ENCODE measurements at places on chromosomes 3 and 15.

- DNase-seq, result no peak
Observed at GRCh38 chr3:12922306-12922705, 80.9 kb upstream of the RPL32 start.

DNA sequence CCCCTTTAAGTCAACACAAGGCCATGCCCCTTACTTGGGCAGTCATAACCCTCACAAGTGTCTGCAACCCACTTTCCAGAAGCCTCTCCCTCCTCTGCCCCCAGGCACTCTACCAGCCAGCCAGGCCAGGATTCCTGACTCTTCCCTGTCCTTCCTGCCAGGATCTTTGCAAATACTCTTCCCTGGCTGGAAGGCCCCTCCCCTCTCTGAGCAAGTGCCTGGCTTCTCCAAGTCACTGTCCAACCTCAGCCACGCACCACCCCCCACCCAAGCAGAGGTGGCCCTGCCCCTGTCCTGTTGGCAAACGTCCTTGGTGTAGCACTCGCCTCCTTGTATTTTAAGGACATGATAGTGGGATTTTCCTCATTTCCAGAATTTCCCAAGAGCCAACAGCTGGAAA is 54.7 kb upstream of the USP3 start:
- no peak for DNase-seq

- DNase-seq, result no peak
Observed at GRCh38 chr3:99666201-99666600, 27.8 kb downstream of the COL8A1 start.

GRCh38 chr3:188339410-188340295 is 185.7 kb downstream of the LPP start:
- DNase-seq, result no peak

GRCh38 chr15:25427861-25428260 is 11.0 kb downstream of the UBE3A start:
- no peak for DNase-seq

DNA sequence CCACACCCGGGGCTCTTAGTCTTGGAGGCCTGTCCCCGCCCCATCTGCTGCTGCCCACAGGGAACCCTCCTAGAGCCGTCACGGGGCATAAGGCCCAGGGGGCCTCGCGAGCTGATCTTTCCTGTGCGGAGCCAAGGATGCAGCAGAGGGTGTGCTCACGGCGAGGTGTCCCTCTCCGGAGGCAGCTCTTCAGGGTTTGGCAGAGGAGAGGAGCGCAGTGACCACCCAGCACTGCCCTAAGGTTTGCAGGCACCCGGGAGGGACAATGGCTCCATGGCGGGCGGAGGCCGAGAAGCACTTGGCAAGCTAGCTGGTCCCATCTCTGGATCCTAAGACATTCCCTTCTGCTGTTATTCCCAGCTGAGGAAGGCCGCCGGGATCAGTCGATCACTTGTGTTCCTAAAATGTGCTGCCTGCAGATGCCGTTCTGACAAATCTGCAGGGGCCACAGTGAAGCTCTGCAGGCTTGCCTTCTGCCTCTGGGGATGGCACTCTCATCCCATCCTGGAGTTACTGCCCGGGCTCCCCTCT is 47.4 kb upstream of the PCSK6 start:
- DNase-seq, result no peak

- no peak for DNase-seq
Observed at GRCh38 chr3:195762611-195763010, 41.8 kb downstream of the MUC20 start.

DNA sequence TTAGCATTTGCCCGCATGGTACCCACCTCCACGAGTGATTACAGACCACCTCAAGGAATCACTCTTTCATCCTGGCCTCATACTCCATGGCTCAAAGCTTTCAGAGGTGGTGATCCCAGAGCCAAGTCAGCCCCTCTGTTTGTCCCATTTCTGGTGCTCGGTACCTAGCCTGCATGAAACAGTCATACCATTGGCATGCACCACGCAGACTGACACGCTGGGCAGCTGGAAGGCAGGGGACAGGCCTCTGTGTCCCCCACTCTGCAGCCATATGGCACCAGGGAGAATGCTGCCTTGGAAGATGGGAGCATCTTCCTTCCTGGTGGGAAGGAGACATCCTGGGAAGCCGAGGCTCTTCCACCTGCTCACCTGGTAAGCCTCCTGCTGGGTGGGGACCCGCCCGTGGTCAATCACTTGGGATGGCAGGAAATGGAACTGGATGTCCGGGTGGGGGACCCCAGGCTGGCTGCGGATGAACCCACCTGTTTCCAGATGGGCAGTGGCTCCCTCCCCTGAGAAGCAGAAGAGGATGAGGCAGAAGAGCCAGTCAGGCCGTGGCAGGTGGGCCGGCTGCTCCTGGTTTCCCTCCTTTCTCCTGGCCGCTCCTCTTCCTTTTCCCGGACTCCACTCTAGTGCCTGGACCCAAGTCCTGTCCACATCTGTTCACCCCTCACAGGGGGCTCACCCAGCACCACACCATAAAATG is 26.9 kb downstream of the CHDH start:
- no peak for DNase-seq

- DNase-seq, result peak; percentile 70
Observed at GRCh38 chr3:9916734-9917680, at the start of gene IL17RC. IL17RC (plus strand) TSS chr3:9917098; CDS start chr3:9917316, 218 bp downstream.

DNA sequence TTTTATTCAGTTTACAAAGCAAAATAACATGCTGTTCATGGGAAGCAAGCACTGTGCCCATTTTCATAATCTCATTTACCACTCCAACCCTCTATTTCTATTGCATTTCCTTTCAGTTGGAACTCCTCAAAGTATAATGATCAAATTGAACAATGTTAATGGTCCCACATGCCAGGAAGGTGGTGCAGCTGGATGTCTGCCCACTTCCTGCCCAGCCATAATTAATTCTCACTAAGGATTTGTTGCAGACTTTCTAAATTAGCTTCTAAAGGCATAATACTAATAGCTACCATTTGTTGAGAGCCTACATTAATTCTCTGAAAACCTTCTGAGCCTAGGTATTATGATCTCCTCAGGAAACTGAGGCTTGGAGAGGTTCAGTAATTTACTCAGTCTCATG is 316.1 kb upstream of the TPM1 start:
- no peak for DNase-seq

DNA sequence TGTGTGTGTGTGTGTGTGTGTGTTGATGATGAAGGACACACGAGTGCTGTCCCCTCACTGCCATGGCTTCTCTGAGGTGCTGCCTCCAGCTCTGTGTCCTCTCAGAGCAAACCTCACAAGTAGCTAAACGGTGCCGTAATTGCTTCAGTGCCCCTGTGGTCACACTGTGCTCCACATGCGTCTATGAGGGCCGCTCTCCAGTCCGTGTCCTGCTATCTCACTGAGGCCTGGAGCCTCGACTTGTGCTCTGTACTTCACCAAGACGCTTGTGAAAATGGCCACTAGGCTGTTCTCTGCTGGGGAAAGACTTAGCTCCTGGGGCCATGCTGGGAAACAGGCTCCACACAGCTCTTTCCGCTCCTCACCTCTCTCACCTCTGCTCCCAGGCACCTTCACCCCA is 65.4 kb upstream of the CGNL1 start:
- DNase-seq, result no peak

DNA sequence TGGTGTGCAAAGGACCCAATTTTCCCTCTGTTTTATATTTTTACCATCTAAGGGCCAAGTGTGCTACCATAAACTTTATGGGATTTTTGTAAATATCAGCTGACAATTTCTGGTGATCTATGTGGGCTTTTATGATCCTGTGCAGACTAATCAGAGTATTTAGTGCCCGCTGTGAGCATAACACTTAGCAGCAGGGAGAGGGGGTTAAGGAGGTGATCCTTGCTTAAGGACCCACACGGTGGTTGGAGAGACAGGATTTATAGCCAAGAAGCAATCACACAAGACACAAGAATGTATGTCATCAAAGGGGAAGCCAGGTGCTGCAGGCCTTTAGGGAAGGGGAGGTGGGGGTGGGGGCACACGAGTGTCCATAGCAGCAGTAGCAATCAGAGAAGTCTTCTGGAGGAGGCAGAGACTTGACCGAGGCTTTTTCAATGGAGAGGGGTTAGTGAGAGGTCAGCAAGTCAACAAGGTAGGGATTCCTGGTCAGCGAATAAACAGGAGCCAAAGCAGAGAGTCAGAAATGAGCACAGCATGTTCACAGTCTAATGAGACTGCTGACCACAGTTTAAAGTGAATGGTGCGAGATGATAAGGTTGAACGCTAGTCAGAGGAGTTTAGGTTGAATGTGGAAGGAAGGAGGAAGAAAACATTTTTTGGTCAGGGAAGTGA is 4.5 kb upstream of the CACNA1D start:
- no peak for DNase-seq

- peak; percentile 61 for DNase-seq
Observed at GRCh38 chr3:42780892-42781700, 8.0 kb upstream of the CCDC13 start.

DNA sequence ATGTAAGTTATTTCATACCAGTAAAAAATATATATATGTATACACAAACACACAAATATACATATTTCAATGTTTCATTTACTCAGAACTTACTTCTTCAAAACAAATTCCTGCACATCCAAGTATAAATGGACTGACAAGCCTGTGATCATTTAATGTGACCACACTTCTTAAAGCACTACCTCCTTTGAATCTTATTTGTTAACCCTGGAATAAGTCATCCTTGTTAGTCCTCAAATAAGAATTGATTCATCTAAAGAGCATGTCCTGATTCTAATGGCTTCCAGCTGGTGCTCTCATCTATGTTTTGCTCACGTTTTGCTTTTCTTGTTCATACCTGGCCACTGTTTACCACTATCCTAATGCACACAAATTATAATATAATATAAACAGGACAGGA is 103.9 kb upstream of the UBP1 start:
- DNase-seq, result no peak

- DNase-seq, result peak; percentile 71
Observed at GRCh38 chr3:184145111-184145524, 10.0 kb downstream of the EIF2B5 start.

GRCh38 chr3:70531063-70531657 is 218.7 kb upstream of the MDFIC2 start:
- no peak for DNase-seq

DNA sequence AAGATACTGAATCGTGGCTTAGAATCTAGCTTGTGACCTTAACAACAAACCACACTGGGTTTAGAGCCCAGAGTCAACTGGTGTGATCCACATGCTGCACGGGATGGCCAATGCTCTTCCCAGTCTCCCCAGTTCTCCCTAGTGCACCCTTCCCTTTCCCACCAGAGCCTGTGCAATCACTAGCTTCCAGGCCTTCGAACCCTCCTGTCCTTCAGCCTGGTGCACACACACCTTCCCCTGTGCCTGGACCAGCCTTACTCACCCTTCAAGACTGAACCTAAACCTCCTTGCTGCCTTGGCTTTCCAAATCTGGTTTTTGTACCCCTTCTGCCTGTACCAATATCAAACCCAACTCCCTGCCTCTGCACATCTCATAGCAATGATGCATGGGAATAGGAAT is 43.8 kb downstream of the WNT5A start:
- no peak for DNase-seq

- no peak for DNase-seq
Observed at GRCh38 chr3:7203969-7204847, 343.3 kb downstream of the GRM7 start.

GRCh38 chr3:189685291-189685690 is 54.1 kb downstream of the TP63 start:
- DNase-seq, result no peak

DNA sequence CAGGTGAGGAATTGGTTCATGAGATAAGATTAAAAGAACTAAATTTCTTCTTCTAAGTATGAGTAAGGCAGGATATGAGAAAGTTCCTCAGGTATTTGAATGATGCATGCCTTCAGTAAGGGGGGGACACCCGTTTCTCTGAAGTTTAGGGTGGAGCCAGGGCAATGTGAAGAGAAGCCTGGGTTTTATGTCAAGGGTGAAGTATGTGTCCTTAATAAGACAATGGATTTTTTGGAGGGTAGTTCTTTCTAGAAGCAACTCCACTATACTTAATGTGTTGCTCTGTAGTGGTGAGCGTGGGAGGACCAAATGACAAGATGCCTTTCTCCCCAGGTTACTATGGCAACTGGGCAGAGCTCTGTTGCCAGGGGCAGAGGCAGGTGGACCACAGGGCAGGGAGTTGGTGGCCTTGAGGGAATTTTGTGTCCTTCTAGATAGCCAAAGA is 44.0 kb downstream of the PHLDB2 start:
- DNase-seq, result no peak

DNA sequence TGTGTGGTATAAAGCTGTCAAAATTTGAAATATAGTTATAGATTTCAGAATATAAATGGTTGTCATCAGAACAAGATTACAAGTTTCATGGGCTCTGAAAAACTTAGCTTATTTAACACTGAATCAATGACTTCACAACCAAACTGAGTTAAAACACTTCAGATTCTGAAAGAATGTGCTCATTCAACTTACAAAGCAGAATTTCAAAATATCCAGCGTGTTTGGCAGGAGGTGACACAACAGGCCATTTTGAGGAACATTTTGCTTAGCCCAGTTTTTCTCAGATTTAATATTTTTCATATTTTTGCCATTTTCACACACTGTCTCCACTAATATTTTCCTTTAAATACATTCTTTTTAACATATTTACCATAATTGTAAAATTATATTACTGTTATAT is 781.1 kb downstream of the TUSC7 start:
- DNase-seq, result no peak

- no peak for DNase-seq
Observed at GRCh38 chr3:73490453-73491286, 134.1 kb downstream of the PDZRN3 start.

DNA sequence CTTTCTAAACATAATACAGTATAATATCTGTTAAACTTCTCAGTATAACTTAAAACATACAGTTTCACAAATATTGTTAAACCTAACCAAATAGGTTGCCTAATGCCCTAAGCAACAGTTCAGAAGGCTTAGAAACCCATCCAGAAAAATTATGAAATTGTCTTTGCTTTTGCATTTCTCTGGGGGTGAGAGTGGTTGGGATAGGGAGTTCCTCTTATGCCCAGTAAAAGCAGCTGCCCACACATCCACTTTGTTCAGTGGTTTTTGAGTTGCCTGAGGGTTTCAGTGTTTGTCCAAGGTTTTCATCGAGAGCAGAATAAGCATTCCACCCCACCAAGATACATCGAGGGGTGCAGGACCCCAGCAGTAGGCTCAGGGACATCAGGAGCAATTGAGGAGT is 179.4 kb downstream of the CDIN1 start:
- DNase-seq, result no peak

- no peak for DNase-seq
Observed at GRCh38 chr3:115913069-115913686, 289.9 kb downstream of the GAP43 start.

GRCh38 chr3:98887684-98888083 is 13.8 kb downstream of the DCBLD2 start:
- no peak for DNase-seq

- no peak for DNase-seq
Observed at GRCh38 chr3:14524311-14524711, 15.8 kb downstream of the GRIP2 start.
